Suprapubic skin (tissue), 4 donors: ENCODE measurements at places on chromosomes 12 and 14. TPM values are rescaled to one million over a fixed set of nuclear protein-coding genes. Genes with fewer than 3 reads are reported as not detected.

DNA sequence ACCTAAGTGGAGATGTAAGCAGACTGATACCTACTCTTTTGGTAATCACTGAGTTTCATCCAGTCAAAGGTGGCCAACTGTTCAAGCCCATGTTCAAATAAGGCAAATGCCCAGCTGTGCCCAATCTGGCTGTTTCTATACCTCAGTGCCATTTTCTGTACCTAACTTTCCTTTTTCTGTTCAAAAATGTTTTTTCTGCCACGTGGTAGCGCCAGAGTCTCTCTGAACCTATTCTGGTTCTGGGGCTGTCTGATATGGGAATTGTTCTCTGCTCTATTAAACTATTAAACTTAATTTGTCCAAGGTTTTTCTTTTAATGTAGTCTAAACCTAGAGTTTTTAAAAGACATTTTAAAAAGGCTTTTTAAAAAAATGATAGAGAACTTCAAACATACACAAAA is 391.2 kb downstream of the NOVA1 start:
- DNase-seq: no peak

The SERPINA3 gene
- 31.0 TPM for total RNA-seq

The SOX5 gene
- 19.6 TPM for total RNA-seq

The FAM234B gene
- 24.0 TPM for total RNA-seq

The MORN3 gene
- 1.6 TPM for total RNA-seq
